ENCODE measurements at places on chromosomes 16 and 17.

DNA sequence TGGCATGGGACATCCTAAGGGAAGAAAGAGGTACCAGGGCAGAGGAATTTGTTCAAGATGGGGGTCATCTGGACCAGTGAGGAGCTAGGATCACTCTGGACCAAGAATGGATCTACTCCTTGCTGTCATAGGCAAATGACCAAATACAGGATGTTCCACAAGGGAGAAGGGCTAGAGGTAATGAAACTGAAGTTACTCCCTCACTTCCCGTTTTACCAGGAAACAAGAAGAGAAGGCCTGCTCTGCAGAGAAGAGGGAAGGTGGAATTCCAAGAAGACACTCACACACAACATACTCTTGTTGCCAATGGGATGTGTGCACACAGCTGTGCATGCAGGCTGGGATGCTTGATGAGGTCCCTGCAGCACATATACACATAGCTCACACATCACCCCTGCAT, 38.6 kb downstream of the NEUROD2 start:
- DNase-seq, result no peak

DNA sequence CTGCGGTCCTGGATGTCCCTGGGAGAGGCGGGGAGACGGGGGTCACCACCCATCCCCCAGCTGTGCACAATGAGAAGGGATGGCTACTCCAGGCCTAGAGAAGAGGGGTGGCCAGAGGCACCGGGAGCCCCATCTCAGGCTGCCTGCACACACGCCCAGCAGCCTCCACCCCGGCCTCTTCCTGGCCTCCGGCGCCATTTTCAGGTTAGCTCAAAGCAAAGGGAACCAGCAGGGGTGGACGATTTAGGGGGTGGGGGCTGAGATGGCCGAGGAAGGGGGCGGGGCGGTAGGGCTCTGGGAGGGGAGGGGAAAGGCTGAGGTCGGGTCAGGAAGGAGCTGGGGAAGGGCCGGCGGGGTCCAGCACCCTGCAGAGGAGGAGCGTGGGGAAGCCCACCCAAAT, 42.8 kb downstream of the SRCIN1 start:
- DNase-seq, result no peak

- DNase-seq, result no peak
Observed at GRCh38 chr16:73610160-73610559, 562.2 kb upstream of the ZFHX3 start.

DNA sequence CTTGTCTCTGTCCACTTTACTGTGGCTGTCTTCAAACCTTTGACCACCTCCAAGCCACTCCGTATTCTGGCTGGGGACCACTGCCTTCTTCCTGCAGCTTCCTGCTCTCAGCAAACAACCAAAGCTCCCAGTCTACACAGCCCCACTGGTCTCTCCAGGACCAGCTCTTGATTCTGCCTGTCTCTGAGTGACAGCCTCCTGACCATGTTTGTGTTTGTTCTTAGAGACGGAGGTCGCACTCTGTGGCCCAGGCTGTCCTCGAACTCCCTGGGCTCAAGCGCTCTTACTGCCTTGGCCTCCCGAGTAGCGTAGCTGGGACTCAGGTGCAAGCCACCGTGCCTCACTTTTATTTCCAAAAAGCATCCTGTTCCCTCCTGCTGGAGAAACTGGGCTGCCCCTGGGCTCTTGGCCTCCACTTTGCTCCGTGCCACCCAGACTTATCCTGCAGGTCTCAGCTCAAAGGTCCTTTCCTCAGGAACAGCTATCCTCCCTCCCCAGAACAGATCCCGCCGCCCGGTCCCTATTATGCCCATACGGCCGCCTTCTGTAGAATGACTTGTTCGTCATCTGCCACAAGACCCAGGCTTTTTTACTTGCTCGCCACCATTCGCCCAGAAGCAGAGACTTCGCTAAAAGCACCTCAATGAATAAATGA, 9.1 kb downstream of the MNT start:
- no peak for DNase-seq

- no peak for DNase-seq
Observed at GRCh38 chr16:8874388-8874787, 5.6 kb upstream of the CARHSP1 start.

- no peak for DNase-seq
Observed at GRCh38 chr17:67359960-67360791, 6.2 kb downstream of the PSMD12 start.

GRCh38 chr16:49183911-49184310, 97.7 kb downstream of the CBLN1 start:
- peak; percentile 34 for DNase-seq

DNA sequence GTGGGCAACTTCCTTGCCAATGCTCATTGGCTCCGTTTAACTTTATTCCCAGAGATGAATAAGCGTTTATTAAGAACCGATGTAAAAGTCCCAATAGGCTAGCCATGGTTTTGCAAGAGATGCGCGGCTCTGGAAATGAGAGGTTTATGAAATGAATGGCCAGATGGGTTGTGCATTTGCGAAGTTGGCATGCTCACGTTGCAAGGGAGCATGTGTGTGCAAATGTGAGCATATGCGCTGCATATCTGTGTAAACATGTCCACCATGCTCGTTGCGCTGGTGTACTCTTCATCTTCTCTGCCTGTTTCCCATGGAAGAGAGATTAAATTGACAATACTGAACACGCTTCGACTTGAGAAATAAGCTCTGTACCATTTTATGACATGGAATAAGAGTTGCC, 848.6 kb upstream of the RBFOX1 start:
- DNase-seq, result no peak

- DNase-seq, result no peak
Observed at GRCh38 chr16:85819771-85820170, 20.3 kb downstream of the COX4I1 start.

- DNase-seq, result no peak
Observed at GRCh38 chr17:3609689-3610088, 478 bp upstream of the TRPV1 start.

- DNase-seq, result no peak
Observed at GRCh38 chr17:56785405-56785804, 48.3 kb downstream of the C17orf67 start.

DNA sequence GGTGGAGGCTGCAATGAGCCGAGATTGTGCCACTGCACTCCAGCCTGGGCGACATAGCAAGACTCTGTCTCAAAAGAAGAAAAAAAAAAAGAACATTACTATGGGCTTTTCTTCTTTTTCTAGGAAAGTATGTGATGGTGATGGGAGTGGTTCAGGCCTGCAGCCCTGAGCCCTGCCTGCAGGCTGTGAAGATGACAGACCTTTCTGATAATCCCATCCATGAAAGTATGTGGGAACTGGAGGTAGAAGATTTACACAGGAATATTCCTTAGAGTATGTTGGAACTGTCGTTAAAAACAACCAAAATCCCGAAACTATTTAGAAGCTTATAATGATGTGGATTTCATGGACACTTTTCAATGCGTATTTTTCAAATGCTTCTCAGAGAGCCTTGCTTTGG, 5.3 kb downstream of the RMI2 start:
- no peak for DNase-seq

- DNase-seq, result no peak
Observed at GRCh38 chr17:3485481-3486068, 9.8 kb downstream of the ASPA start.

DNA sequence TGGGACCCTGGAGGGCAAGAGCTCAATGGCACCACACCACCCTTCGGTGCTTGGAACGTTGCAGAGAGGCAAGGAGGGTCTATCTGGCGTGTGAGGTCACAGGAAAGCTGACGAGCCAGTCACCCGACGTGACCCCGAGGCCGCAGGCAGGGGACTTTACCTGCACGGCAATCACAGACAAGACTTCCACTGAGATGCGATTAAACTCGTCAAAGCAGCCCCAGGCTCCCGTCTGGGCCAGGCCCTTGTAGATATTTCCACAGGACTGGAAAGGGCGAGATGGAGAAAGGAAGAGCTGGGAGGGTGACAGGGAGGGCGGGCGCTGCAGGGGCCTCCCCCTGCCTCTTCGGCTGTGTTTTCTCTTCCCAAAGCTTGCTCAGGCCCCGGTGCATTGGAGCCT, 78.3 kb downstream of the DNAH17 start:
- no peak for DNase-seq

DNA sequence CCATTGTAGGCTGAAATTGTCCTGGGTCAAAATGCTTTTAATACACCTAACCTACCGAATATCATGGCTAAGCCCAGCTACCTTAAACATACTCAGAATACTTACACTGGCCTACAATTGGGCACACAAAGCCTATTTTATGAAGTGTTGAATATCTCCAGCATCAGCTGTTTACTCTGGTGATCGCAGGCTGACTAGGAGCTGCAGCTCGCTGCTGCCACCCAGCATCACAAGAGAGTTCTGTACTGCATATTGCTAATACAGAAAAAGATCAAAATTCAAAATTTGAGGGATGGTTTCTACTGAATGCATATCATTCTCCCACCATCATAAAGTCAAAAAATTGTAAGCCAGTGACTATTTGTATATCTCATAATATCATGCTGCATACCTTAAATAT, 55.3 kb downstream of the ULK2 start:
- DNase-seq, result no peak

DNA sequence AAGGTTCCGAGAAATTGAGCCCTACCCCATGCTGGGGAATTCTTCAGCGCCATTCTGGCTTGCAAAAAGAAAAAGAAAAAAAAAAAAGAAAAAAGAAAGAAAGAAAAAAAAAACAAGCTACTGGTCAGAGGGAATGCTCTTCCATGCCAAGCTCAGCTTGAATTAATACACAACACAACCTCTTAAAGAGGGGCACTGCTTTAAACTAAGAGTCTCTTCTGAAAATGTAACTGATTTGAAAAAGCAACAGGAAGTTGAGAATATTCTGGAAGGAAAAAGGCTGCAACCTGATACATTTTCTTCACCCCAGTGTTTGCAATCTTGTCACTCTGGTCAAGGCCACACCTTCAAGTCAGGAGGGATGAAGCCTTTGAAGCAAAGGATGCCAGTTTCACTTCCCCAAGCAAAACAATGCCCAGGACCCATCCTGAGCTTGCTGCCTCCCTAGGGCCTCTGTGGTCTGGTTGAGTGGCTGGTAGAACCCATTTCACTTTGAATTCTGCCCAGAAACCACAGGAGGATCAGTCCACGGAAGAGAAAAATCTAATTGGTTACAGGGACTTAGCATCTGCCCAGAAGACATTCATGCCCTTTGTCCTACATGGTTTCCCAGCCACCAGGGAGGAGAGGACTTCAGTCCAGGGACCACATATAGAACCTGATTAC, 389.7 kb downstream of the SOX9 start:
- no peak for DNase-seq

- no peak for DNase-seq
Observed at GRCh38 chr16:56245197-56245596, 53.9 kb downstream of the GNAO1 start.

- no peak for DNase-seq
Observed at GRCh38 chr16:11084876-11085485, 140.6 kb downstream of the CLEC16A start.

DNA sequence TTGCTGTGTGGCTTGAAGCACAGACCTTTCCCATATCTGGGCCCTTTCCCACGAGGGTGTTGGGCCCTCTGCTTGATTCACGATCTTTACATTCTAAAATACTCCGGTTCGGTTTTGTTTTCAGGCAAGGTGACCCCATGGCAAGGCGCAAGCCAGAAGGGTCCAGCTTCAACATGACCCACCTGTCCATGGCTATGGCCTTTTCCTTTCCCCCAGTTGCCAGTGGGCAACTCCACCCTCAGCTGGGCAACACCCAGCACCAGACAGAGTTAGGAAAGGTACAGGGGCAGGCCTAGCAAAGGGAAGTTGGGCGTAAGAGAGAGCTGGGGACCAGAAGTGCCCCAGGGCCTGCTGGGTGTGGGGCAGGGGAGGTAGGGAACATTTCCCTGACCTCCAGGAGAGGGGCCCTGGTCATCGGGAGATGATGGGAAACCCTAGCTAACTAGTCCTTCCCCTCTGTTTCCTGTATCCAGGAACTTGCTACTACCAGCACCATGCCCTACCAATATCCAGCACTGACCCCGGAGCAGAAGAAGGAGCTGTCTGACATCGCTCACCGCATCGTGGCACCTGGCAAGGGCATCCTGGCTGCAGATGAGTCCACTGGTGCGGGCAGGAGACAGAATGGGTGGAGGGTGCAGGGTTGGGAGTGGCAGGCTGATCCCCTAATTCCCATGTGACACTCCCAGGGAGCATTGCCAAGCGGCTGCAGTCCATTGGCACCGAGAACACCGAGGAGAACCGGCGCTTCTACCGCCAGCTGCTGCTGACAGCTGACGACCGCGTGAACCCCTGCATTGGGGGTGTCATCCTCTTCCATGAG, 1.4 kb downstream of the ALDOA start:
- no peak for DNase-seq

DNA sequence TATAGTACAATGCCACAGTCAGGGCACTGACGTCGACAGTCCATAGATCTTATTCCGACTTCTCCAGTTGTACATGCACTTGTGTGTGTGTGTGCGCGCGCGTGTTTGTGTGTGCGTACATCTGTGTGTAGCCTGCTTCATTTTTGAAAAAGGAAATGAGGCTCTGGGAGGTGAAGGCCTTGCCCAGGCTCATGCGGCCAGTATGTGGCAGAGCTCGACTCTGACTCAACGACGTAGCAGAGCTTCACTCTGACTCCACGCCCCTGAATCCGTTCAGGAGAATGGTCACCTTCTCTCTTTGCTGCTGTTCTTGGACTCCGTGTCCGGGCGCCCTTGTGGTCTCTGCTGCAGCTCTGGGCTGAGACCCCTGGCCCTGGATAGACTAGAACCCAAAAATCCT, 81.6 kb upstream of the CIBAR2 start:
- no peak for DNase-seq

GRCh38 chr17:79504181-79504605, 106.7 kb downstream of the RBFOX3 start:
- no peak for DNase-seq

GRCh38 chr16:56625140-56625942, at the start of gene MT1E:
MT1E (plus strand) TSS chr16:56625781; CDS start chr16:56625852, 71 bp downstream.
- no peak for DNase-seq

DNA sequence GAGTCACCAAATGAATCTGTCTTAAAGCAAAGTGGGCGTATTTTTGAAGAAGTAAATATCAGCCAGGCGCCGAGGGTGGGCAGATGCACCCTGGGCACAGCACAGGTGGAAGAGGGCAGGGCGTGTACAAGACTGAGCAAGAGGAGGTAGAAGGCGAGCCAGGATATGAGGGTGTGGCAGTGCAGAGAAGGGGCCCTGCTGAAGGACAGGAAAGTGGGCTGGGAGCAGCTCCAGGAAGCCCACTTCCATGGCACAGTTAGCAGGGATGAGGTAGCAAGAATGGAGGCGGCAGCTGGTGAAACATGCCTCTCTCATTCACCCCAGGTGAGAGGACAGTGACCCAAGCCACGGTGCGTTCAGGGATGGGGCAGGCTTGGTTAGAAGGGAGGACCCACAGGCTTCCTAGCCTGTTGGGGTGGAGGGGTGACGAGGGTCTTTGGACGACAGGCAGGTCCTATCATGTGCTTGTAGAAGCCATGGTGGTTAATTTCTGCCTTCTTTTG, 149.3 kb downstream of the CLEC16A start:
- DNase-seq, result no peak

GRCh38 chr17:14091367-14091766, 22.1 kb downstream of the COX10 start:
- DNase-seq, result no peak

GRCh38 chr16:11401161-11402050, 56.1 kb downstream of the RMI2 start:
- no peak for DNase-seq

GRCh38 chr16:52577130-52577706, 30.3 kb upstream of the TOX3 start:
- no peak for DNase-seq
